ENCODE measurements at places on chromosomes 6 and 20.

GRCh38 chr6:110340392-110340965, 17.7 kb downstream of the METTL24 start:
- no peak for DNase-seq

DNA sequence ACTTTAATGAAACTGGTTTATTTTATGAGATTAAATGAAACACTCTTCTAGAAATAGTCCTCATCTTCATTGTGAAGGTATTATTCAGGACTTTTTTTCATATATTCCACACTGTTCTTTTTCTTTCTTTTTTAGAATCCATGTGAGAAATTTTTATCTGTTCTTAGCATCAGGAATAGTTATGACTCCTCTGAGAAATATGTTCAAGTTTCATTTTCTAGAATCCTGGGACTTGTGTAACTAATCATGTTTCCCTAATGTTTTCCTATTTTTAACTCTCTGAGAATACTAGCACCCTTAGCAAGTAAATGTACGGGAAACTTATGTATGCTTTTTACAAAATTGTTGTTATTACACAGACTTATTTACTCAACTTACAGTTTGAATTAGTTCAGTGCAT, 407.8 kb downstream of the CBLN4 start:
- no peak for DNase-seq

- DNase-seq, result peak; percentile 73
Observed at GRCh38 chr6:167826230-167826895, 348 bp upstream of the AFDN start.

DNA sequence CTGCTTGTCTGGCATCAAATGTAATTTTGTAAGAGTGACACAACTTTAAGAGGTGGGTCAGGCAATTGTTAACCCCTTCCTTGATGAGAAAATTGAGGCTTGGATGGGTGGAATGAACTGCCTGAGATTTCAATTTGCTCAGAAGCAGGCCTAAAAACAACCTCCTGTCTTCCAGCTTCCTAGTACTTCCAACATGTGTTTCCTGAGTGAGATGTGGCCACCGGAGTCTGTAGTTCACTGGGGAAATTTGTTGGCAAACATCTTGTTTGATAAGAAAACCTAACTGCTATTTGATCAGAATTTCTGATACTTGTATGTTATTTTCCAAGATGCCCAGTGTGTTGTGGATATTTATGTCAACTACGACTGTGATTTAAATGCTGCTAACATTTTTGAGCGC, 51.3 kb downstream of the ARFGEF2 start:
- DNase-seq, result no peak

- no peak for DNase-seq
Observed at GRCh38 chr6:47134476-47135189, 92.5 kb upstream of the ADGRF1 start.

DNA sequence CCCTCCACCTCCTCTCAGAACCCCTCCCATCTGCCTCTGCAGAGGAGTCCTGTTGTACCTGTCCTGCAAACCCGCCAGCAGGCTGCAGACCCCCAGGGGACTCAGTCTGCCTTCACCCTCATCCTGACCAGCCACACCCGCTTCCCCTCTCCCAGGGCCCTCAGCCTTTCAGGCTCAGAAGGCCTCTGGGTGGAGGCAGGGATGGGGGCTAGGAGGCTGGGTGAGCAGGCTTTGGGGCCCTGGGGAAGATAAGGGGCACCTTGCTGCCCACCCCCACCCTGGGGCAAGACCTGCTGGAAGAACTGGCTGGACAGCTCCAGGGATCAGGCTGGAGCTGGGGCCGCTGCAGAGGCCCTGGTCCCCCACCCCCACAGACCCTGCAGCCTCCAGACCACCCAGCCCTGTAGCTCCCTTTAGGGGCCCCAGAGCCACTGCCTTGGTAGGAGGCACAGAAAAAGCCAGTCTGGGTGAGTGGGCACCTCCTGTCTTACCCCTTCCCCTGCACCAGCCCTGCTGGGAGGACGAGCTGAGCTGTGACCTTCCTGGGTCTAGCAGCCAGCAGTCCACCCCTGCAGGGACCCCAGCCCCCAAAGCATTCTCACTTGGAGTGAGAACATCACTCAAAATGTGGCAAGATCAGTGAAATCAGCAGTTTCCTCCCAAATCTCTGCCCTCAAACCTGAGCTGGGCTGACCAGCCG, 5.2 kb downstream of the TEAD3 start:
- no peak for DNase-seq

- DNase-seq, result no peak
Observed at GRCh38 chr6:150018846-150019580, 6.3 kb downstream of the RAET1L start.

DNA sequence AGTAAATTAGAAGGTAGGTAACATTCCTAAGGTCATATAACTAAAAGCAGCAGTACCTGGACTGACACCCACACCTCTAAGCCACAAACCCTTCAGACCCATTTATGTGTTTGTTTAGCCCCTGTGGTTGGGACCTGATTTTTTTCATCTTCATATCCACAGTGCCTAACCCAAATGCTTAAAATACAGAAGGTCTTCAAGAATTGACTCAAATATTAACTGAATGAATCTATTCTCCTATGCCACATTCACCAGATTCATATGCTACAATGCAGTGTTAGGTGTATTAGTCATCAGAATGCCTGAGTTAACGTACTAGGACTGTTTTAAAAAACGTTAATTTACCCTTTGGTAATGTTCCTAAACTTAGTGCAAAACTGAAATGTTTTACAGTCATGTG, 124.8 kb downstream of the AHI1 start:
- DNase-seq, result no peak

- DNase-seq, result no peak
Observed at GRCh38 chr20:63471981-63472831, at the start of gene KCNQ2. TSS of gene KCNQ2 (minus strand) at chr20:63472655. CDS start at chr20:63472463, 192 bp downstream.

DNA sequence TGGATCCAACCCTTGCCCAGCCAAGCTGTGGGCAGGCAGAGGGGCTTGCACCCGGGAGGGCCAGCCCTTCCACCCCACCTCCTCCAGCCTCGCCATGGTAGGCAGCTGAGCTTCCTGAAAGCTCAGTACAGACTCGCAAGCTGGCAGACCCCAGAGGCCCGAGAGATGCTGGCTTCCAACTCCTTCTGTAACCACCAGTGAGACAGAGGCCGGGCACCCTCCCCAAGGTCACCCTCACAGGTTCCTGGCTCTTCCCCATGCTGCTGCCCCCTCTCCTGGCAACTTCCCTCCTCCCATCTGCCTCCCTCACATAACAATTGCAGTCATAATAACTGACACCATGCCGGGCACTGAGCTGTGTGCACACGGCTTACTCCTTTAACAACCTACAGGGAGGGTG, 26.2 kb upstream of the NOL4L start:
- DNase-seq, result no peak

- DNase-seq, result no peak
Observed at GRCh38 chr6:142884214-142885035, 60.6 kb downstream of the HIVEP2 start.

GRCh38 chr6:28816909-28817807, 106.6 kb downstream of the TRIM27 start:
- DNase-seq, result no peak

GRCh38 chr6:136991646-136992045, 53.1 kb downstream of the IL20RA start:
- DNase-seq, result no peak

DNA sequence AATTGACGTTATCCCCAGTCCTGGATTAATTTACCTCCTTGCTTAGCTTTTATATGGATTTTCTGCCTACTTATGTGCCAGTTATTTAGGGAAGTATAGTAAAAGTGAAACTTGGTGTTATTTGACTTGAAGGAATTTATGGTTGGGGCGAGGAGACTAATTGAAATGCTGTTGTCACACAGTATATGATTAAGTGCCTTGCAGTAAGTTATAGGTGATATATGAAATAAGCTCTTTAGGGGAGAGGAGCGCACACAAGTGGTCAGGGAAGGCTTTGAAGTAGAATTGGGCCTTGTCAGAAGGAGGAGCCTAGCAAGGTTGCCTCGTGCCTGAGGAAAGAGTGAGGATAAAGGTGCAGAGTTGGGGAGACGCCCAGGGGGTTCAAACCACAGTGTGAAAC, 20.5 kb downstream of the NCOA7 start:
- no peak for DNase-seq

GRCh38 chr6:37036146-37036545, 30.7 kb downstream of the FGD2 start:
- no peak for DNase-seq

- DNase-seq, result no peak
Observed at GRCh38 chr6:42963179-42963854, 2.8 kb downstream of the GNMT start.

DNA sequence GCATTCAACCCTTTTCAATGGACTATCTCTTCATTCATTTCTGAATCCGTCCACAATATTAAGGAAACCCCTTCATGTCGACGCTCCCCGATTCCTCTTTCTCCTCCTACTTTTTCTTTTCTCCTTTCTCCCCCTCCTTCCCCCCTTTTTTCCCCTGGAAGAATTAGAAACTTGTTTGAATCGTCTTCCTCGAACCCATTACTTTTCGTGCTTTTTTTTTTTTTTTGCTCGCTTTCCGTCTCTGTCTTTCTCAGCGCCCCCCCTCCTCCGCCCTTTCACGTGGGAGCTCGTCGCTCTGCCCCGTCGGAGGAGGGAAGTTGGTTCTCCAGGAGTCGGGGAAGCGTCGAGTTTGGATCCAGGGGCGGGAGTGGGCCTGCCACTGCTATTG, 2.3 kb upstream of the NKX2-2 start:
- no peak for DNase-seq

DNA sequence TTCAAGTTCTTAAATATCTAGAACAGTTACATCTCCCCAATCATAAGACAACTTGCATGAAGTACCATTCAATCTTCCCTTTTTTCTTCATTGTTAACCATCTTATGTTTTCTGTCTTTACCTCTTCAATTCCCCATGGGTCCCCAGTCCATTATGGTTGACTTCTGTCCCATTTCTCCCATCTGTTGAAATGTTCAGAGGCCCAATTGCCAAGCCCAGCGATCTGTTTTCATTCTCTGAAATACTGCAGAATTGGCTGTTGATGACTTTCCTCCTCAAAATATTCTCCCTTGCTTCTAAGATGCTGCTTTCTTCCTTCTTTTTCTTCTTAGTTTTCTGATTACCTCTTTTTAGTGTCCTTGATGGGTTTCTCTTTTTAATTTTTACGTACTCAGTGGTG, 26.0 kb downstream of the DSTN start:
- no peak for DNase-seq

- no peak for DNase-seq
Observed at GRCh38 chr6:158754738-158755137, 64.4 kb downstream of the EZR start.

DNA sequence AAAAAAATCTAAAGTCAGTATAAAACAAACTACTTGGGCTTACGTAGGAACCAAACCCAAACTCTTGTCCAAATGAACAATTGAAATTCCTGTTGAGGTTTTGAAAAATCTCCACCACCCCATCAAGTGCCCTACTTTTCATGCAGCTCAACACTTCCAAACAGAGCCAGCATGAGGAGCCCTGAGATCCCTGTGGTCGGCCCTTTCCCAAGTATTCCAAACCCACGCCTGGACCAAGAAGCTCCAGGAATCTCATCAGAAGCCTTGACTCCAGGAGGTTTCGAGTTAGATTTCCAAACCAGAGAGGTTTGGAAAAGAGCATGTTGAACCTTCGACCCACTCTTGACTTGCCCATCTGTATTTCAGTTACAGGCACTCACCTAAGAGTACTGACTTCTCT, 179.3 kb downstream of the MTFR2 start:
- no peak for DNase-seq

DNA sequence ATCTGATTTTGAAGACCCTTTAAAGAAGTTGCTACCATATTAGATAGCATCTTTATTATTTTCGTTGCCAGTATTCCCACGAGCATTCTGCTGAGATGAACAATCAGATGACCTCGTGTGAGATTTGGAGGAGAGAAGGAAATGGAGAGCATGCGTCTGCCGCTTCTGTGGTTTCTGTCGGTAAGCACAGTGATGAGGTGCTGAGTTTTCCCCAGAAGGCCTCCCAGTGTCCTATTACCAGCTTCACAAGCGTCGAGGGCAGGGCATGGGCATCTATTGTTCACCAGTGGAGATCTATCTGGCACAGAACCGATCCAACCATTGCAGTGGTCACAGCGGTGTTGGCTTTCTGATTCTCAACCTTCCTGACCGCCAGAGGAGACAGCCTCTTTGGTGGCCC, 29.4 kb downstream of the TRAF3IP2 start:
- no peak for DNase-seq

- DNase-seq, result no peak
Observed at GRCh38 chr6:19812512-19813119, 24.6 kb upstream of the ID4 start.

DNA sequence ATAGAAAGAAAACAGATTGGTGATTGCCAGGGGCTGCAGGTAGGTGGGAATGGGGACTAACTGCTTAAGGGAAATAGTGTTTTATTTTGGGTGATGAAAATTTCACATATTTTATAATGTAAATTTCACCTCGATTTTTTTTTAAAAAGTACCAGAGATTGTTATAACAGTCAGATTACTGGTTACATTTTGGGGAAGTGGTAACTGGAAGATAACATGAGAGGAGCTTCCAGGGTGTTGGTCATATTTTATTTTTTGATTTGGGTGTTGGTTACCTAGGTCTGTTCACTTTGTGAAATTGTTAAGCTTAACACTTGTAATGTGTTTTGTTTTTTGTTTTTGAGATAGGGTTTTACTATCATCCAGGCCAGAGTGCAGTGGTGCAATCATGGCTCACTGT, 17.2 kb upstream of the CRIP3 start:
- DNase-seq, result no peak

DNA sequence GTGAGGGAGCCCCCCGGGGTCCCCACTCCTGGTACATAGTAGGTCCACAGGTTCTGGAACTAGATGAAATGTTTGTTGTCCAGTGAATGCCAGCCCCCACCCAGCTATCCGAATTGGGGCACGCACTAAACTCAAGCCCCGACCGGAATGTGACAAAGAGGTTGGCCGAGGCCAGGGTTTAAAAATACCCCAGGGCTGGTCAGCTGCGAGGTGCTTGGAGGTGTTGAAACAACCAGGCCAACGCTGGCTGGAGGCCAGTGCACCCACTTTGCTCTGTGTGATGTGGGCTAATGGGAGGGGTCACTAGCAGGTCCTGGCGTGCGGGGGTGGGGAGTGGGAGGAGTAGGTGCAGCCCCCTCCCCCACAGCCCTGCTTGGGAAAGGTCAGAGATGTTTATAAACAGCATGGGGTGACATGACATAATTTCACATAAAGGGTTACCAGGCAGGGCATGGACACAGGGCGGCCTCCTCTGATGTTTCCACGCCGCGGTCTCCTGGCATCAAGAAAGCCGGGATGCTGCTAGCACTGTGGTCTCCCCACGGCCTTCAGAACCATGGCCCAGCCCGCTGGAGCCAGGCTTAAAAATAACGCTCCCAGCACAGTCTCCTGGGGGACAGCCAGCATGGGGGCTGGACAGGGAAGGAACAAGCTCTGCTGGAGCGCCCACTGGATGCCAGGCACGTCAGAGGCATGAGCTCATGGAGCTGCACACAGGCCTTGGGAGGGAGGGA, 111.2 kb upstream of the PTPN1 start:
- DNase-seq, result no peak

DNA sequence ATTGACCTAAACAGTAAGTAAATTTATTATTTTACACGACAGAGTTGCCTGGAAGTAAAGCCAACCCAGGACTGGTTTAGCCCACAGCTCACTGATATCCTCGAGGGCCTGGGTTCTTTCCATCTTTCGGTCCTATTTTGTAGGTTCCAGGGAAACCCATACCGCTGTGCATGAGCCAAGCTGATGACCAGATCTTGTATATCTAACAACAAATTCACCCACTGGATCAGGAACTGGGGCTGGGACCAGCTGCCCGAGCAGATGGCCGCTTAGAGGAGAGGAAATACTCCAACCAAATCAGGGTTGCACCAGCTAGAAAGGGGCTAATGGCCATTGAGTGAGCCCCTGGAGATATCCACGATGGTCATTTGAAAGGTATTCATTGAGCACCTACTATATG, 139.2 kb downstream of the BACH2 start:
- DNase-seq, result no peak

Measured in left forelimb (tissue), 1 donor.